ENCODE measurements at places on chromosomes 16 and 17. TPM values are rescaled to one million over a fixed set of nuclear protein-coding genes. Genes with fewer than 3 reads are reported as not detected.

DNA sequence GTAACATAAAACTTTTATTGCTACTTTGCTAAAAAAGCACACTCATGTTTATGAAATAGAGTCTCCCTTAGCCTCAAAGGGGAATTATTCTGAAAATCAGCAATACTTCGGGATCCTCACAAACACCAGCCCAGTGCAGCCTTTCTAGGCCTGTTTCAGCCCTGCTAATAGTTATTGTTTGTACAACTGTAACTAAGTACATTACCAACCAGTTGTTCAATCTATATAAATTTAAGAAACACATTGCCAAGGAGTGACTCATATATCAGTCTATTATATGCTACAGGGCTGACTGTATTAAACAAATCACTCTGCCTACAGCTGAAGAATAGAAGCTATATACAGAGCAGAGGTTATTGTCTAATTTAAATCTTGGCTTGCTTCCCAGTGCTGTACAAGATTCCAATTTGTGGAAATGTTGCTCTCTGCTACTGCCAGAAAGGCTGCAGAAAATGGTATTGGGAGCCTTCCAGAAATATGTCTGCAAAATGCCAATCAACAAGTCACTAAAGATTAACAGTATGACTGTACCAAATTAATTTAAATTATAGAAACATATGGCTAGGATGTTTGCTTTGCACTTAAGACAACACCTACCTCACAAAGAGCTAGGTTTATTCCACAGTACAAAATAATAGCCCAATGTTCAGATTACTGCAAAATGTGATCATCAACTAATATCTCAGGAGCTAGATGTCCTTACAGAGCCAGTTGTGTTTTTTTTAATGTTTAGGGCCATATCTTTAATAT, 49.7 kb downstream of the TOX3 start:
- no peaks in the 10 kb centered on the region for H3K27me3 ChIP-seq
- no peak overlapping the region for H3K27ac ChIP-seq
- no peaks in the 10 kb centered on the region for H3K36me3 ChIP-seq
- no peak overlapping the region for H3K4me3 ChIP-seq
- no peaks in the 10 kb centered on the region for H3K4me1 ChIP-seq

- H3K27ac ChIP-seq, result peak within 1 kb of the TSS; percentile 78
- peaks cover 5% of the 10 kb centered on the region for H3K36me3 ChIP-seq
- no peak for DNase-seq
- H3K4me3 ChIP-seq, result peak within 1 kb of the TSS; percentile 95
- no peaks in the 10 kb centered on the region for H3K27me3 ChIP-seq
- peaks cover 31% of the 10 kb centered on the region for H3K4me1 ChIP-seq
Observed at GRCh38 chr16:57735755-57736418, at the start of gene KATNB1. Gene KATNB1, plus strand, starts transcription at chr16:57735770. Its CDS starts 1,474 bp downstream, at chr16:57737244.

- DNase-seq, result no peak
- H3K36me3 ChIP-seq, result no peaks in the 10 kb centered on the region
- no peaks in the 10 kb centered on the region for H3K27me3 ChIP-seq
- H3K27ac ChIP-seq, result no peak overlapping the region
- no peak overlapping the region for H3K4me3 ChIP-seq
- no peaks in the 10 kb centered on the region for H3K4me1 ChIP-seq
Observed at GRCh38 chr17:82171750-82172375, 40.8 kb downstream of the CCDC57 start.

CORO1A gene
- total RNA-seq, result 1,615 TPM

Measured in natural killer cell treated with Interleukin-12 subunit alpha and Interleukin-12 subunit beta and Interleukin-15 and Interleukin-18, amount 100 ng/mL, for 72 hours (primary cell).